ENCODE measurements at places on chromosomes 1 and 21.

- no peak for DNase-seq
These were observed at the start of gene RASAL2 for GRCh38 chr1:178093951-178094738. Gene RASAL2 (plus strand): TSS chr1:178094104. CDS start chr1:178094493, 389 bp downstream.

DNA sequence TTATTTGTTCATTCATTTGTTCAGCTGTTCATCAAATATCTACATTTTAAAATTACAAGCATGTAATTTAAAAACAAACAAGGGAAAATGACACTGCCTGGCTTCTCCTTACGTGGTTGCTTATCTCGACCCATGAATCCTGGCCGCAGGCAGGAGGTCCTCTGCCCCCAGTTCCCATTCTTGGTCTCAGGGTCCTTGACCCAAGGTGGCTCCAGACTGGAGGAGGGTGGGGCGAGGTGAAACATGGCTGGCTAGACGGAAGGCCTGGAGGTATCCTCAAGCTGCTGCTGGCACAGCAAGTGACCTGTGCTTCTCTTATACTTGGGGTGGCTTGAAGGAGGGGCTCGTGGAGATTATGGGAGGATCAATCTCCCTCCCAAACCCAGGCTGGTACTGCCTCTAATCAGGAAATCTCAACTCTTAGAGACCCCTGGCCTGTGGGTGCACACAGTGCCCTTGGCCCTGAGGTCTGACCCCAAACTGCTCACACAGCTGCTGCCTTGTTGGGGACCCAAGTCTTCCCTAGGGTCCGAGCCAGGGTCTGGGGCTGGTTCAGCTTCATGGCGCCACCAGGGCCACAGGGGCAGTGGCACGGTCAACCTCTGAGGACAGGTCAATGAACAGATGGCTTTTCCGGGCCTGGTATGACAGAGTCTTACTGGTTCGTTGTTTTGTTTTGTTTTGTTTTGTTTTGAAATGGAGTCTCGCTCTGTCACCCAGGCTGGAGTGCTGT lies 63.7 kb downstream of the SCCPDH start:
- no peak for DNase-seq

DNA sequence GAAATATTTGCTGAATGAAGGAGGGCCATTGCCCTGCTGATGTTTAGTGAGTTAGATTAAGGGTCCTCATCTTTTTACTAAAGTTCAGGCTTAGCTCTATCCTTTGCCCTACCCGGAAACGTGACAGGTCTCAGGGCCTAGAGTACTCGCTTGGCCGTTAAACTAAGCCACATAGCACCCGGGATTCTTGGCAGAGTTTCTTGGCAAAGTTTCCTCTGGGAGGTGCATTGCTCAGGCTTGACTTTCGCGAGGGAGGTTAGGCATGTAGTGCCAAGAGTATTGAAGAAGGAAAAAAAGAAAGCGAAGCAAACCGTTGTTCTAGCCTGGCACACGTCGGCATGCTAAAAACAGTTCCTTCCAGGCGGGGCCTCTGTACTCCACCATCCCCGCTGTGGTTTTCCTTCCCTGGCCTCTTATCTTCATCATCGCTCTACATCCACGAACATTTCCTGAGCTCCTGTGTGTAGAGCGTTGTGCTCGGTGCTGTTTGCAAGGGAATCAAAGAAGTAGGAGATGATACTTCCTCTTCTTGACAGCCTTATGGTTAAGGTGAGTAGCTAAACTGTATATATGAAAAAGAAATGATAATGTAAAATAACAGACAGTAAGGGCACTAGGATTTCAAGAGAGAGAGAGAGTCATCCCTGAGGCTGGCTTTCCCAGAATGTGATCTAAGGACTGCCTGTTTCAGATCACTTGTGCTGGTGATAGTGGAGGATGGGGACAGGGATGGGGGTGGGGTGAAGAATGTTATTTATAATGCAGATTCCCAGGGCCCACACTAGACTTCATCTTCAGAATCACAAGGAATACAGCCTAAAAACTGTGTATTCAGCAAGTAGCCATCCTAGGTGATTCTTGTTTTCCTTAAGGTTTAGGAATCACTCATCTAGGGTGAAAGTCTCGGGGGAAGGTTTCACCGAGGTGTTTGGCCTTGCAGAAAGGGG lies 18.8 kb downstream of the RNF220 start:
- no peak for DNase-seq

DNA sequence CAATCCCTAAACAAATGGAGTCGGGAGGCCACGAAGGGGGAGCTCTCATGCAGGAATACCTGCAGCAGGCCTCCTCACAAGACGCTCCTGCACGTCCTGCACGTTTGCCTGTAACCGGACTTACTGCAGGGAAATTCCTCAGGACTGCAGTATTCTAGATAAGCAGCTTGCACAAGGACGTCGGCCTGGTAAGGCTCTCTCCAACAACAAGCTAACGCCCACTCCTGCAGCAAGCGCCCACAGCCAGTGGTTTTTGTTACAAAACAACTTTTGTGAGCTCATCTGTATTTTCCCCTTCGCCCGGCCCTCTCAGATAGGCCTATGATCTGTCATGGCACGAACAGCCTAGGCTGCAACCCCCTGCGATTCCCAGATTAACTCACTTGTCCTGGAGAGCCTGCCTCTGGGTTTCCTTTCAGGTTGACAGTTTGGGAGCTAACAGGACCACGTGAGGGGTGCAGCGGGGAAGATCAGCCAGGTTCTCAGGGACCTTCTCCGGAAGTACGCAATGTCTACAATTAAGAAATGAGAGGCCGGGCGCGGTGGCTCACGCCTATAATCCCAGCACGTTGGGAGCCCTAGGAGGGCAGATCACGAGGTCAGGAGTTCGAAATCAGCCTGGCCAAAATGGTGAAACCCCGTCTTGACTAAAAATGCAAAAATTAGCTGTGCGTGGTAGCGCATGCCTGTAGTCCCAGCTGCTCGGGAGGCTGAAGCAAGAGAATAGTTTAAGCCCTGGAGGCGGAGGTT lies 921 bp upstream of the MIB2 start:
- DNase-seq, result no peak

DNA sequence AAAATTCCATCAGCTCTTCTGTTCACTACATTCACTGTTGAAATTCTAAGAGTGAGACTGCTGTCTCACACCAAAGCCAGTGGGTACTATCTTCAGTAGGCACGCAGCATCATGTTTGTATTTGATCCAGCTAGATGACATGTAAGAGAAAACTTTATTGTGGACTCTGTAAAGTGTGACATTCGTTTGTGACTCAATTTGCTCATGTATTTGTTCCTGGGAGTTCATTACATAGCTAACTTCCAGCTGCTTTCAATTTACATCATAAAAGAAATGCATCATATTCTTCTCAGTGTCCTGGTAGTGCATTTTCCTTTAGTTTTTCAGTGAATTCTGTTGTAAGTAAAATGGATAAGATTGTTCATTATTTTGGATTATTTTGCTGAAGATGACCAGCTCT lies 31.4 kb downstream of the CTH start:
- DNase-seq, result no peak

DNA sequence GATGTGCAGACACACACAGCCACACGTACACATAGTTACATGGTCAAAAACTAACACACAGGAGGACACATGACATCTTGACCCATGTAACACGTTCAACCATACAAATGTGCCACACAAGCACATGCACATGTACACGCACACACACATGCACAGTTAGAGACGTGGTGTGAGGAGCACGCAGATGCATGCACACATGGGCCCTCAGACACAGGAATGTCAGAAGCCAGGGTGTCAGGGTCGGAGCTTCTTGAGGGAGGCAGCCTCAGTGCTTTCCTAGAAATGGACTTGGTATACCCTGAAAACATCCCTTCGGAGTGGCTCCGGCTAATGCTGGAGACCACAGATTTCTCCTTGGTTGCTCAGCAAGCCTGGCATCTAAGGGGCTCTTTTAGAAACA lies 114.3 kb downstream of the DMRTB1 start:
- no peak for DNase-seq

DNA sequence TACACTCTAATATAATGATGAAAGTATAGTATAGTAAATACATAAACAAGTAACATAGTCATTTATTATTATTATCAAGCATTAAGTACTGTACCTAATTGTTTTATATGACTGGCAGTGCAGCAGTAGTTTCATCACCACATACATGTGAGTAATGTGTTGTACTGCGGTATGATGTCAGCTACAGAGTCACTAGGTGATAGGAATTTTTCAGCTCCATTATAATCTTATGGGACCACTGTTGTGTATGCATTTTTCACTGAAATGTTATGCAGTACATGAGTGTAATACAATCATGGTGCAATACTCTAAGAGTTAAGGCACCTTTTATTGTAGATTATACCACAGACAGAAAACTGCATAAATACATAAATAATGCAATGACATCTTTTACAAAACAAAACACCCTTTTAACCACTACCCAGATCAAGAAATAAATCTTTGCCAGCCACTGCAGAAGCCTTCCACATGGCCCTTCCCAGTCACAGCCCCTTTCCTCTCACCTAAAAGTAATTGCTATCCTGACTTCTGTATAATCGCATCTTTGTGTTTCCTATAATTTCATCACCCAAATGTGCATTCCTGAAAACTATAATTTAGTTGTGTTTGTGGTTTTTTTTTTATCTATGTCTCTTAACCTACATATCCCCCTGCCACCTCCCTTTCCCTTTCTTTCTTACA lies 16.3 kb downstream of the ABCD3 start:
- no peak for DNase-seq

DNA sequence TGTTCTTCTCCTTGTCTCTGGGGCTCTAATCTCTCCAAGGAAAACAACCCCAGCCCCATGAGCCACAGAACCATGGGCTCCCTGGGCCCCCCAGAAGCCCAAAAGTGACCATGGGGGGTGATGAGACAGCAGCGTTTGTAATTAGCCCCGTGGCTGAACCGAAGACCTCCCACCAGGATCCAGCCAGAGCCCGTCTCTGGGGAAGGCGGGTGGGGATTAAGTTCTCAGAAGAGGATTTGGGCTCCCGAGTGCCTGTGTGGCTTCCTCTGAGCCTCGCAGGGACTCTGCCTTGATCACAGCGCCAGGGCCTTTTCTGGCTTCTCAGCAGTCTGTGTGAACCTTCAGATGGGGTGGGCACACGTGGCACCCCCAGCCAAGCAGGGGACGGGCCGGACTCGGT lies 77.0 kb downstream of the ALPL start:
- DNase-seq, result no peak

DNA sequence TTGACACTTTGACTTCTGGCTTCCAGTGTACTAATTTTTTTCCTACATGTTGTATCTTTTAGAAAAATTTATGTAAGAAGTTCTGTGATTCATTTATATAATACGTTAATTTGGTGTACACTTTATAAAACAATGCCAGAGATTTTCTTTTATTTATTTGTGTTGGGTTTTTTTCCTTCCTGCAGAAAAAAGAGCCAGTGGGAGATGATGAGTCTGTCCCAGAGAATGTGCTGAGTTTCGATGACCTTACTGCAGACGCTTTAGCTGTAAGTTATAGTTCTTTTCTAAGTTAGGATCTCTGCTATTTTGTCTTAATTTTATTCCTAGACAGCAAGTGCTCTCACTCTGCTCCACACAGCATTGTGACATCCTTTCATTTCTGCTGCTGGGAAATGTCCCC lies 14.4 kb downstream of the SARS1 start:
- no peak for DNase-seq

DNA sequence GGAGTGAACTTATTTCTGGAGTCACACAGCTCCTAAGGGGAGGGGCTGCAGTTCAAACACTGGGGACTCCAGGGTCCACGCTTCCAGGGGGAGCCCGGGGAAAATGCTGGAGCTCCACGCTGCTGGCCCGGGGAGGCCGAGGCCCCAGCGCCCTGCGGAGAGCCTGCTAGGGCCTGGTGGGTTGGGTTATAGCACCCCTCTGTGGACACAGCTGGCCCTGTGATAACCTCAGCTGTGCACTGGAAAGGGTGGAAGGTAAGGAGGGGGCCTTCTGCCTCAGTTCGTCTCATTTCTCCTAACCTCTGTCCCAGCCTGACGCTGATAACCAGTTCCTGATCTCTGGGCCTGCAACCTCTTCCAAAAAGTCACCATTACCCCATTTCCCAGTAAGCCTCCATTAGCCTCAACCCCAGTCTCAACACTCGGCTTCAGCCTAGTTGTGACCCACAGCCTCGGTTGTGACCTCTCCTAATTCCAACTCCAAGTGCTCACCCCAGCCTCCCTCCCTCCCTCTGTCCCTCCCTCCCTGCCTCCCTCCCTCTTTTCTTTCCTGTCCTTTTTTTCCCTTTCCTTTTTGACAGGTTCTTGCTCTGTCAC lies 7.1 kb downstream of the NBL1 start:
- no peak for DNase-seq

DNA sequence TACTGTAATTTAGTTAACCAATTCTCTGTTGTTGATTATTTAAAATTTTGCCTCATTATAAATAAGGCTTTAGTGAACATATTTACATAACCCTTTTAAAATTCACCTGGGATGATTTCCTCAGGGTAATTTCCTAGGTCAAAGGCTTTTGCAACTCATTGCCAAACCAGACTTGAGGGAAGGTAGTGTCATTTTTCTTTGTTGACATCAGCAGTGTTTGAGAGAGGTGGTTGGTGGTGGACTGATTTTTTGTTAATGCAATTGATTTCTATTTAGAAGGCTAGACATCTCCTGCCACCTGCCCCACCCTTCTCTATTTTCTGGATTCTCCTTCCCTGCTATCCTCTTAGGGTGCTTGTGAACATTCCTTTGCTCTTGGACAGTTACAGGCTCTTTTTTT lies 116.8 kb downstream of the HHAT start:
- DNase-seq, result no peak

DNA sequence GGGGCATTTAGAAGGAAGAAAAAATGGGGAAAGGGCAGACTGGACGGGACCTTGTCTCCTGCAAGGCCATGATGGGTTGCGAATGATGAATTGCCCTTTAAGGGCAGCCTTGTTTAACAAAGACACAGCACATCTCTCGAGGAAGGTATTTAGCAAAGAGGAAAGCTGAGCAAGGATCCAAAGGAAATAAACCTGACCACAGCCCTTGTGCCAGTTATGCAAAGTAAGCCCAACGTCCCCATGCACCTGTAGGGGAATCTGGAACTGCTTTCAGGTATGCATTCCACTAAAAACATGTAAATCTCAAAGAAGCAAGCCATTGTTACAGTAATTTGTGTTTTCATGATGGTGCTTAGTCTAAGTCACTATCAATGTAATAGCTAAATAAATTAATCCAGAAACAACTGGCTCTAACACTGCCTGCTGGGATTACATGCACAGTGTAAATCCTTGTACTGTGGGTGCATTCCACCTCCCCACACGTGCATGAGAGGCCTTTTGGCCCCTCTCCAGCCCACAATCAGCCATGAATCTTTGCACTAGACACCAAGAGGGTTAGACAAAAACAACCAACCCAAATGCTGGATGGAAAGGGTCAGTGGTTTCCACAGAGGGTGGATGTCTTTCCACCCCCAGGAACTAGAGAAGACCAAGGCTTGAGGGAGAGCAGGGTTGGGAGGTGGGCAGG lies 228.8 kb upstream of the KAZN start:
- DNase-seq, result no peak

All from BJ (cell line).